Ovary (tissue), 10 donors: ENCODE measurements at places on chromosomes 5 and 9.

- peak; percentile 27 for DNase-seq
Measured at GRCh38 chr9:32581512-32582143, 8.7 kb upstream of the NDUFB6 start.

DNA sequence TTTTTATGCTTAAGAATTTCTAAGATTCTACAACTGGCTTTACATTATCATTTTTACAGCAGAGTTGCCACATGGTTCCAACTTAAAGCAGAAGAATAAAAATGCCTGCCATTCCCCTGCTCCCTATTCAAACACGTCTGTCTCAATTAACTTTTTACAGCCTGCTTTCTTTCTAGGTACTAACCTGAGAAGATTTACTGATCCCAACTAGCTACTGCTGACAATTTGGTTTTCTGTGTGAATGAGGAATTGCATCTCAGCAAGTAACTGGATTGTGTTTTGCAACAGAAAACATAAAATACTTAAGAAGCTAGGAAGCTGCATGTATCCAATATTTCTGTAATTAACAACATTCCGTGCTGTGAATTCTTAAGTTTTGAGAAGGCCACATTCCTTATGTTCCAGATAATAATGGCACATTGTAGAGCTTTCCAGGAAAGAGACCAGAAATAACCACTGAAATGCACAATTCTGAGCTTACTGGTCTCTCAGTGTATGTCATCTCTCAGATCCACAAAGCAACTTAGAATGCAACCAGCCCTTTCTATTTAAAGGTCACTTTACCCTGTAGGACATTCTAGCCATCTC lies 306.8 kb upstream of the NMUR2 start:
- DNase-seq, result no peak

DNA sequence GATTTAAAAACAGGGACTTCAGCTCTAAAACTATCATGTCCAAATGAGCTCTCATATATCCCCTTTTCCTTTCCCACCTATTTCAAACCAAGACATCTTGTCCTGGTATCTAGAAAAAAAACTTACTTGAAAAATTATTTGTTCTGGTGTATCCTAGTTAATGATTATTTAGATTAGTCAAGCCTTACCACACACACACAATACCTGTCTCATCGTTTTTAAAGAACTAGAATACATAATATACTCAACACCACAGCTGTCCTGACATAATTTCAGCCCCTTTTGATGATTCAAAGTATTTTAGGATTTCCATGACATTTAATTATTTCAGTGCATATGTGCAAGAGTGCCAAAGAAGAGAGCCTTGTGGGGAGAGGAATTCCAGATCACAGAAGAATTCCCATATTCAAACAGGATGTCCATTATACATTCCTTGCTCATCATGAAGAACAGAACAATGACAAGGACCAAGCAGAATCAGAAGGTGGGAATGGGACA lies 233.7 kb downstream of the SMARCA2 start:
- DNase-seq, result no peak

DNA sequence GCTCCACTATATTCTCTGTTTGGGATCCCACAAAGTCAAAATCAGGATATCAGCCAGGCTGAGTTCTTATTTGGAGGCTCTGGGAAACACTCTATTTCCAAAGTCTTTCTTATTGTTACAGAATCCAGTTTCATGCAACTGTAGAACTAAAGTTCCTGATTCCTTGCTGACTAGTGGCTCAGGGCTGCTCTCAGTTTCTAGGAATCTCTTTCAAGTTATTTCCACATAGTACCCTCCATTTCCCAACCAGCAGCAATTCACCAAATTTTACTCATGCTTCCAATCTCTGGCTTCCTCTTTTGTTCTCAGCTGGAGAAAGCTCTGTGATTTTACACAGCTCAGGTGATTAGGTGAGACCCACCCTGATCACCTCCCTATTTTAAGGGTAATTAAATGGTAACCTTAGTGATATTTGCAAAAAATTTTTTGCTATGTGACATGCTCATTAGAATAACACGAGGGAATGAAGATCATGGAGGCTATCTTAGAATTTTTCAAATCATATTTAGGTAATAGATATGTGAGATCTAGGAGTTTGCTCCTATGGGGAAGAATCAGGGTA lies 794.9 kb upstream of the ARRDC3 start:
- DNase-seq, result no peak

GRCh38 chr9:74721696-74722660 lies 165.7 kb downstream of the TRPM6 start:
- DNase-seq, result no peak

- DNase-seq, result no peak
Measured at GRCh38 chr9:90919883-90920282, 118.3 kb downstream of the SYK start.

- no peak for DNase-seq
Measured at GRCh38 chr9:132365986-132366385, 11.2 kb upstream of the SETX start.

DNA sequence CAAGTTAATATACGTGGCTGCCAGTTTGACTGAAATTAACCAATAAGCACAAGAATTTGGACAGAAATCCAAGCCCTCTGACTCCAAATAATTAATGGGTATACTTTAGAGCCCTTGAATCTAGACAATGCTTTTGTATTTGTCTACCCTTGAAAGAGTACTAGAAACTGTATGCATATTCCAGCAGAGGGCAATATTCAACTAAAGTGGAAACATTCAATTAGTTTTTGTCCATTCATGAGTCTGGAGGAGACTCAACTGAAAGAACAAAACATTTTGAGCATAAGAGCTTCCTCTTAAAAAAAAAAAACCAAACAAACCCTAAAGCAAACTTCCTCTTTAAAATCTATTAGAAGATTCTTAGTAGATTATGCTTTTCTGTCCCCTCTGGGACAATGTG lies 157.8 kb downstream of the ARHGEF28 start:
- no peak for DNase-seq

DNA sequence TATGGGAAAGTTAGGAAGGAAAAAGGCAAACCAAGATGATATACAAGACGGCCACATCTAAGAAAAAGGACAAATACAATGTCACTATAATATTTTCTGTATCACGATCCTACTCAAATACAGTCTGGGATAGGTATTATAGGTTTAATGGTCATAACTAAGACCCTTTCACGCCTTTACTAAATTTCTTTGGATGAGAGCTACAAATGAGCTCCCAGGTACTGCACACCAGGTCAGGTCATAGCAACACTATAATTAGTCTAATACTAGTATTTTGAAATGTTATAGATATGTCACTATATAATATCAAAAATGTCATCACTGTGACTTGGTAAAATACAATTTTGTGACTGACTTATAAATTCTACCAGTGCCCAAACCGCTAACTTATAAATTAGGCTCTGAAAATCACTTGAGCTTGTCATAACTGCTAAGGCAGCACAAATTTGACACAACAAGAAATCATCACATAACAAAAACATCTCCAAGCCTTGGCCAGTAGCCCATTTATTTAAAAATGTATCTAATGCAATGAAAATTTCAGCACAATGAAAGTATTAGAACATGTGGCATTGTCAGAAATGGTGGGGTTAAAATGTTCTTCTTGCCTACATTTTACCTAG lies 6.9 kb downstream of the SELENOP start:
- no peak for DNase-seq

DNA sequence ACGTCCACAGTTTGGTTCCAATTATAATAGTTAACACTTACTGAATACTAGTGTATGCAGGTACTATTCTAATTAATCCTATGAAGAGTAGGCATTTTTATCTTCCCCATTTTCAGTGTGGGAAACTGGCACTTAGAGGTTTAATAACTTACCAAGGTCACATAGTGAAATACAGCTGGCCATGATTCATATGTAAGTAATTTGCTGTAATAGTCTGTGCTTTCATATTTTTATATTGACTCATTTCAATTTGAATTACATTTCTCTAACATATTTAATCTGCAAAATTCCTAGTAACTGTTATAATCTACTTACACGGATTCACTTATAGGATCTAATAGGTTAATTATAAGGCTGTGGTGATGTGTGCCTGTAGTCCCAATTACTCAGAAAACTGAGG lies 19.4 kb downstream of the CCNH start:
- DNase-seq, result no peak

GRCh38 chr5:142753116-142753631 lies 17.0 kb upstream of the ARHGAP26 start:
- no peak for DNase-seq

- no peak for DNase-seq
Measured at GRCh38 chr9:14731294-14731981, 8.9 kb upstream of the CER1 start.

GRCh38 chr9:81125446-81126092 lies 563.8 kb downstream of the TLE1 start:
- DNase-seq, result no peak

DNA sequence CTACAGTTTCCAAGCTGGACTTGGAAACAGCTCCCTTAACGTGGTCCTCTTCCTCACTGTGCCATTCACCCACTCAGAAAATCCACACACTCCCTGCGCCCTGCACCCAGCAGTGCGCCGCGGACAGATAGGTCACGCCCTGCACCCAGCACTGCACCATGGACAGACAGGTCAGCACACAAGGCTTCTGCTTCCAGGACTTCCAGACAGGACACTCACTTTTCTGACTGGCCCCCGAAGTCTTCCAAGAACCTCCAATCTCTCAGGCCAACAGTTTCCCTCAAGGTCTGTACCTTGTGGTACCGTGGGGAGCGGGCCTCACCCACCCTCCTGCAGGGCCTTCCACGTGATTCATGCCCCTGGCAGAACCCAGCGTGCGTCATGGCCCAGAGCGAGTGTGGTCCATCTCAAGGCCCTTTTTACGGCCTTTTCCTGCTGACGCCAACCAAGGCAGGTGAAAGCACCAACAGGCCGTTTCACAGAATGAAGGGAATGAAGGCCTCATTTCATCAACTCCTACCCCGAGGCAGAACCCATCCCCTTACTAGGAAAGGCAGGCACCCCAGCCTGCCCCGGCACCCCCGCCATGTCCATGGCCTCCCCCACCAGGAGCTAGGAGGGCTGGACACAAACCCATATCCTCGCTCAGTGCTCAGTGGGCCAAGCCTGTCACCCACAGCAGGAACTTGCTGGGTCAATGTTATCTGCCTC lies 17.3 kb downstream of the VAV2 start:
- peak; percentile 5 for DNase-seq

DNA sequence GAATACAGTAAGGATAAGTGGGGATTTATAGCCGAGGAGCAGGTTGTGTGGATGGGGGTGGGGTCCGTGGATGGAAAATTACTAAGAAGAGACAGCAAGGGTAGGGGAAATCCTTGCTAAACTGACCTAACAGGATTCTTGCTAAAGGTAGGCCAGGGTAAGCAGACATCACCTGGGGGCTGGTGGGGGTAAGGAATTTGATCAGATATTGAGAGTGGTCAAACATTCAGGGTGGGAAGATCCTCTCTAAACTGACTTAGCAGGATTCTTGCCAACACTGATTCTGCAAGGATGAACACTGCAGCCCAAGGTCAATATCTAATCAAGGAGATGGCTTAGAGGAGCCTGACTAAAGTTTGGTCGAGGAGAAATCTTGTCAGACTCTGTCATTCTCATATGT lies 2.7 kb upstream of the PLGRKT start:
- no peak for DNase-seq

DNA sequence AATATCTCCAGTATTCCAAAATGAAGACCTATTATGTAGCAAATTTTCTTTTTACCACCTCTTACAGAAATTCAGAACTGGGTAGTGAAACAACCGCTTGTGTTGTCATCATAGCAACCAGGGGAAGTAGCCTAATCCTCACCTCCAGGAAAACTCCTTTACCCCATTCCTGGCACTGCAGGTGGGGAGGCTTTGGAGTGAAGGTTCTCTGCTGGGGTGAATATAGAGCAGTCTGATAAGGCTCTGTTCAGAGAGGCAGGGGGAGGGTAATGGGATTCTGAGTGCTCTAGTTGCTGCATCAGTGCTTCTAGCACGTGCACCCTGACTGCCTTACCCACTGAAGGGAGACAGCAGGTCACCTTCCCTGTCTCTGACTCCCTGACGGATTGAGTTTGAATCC lies 116.2 kb downstream of the MAN2A1 start:
- DNase-seq, result no peak

- DNase-seq, result peak; percentile 30
Measured at GRCh38 chr5:83927140-83927733, 206.6 kb upstream of the HAPLN1 start.

DNA sequence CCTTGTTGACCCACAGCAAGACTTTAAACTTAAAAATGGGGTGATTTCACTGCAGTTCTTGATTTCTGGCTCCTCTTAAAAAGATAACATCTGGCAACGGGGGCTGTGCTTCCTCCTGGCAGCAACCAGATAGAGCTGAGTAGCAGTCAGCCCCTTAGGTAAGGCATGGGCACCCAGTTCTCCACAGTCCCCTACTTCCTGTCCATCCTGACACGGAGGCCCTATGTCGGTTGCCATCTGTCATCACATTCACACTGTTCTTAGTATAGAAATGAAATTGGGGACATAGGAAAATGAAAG lies 11.7 kb downstream of the CD74 start:
- DNase-seq, result no peak

DNA sequence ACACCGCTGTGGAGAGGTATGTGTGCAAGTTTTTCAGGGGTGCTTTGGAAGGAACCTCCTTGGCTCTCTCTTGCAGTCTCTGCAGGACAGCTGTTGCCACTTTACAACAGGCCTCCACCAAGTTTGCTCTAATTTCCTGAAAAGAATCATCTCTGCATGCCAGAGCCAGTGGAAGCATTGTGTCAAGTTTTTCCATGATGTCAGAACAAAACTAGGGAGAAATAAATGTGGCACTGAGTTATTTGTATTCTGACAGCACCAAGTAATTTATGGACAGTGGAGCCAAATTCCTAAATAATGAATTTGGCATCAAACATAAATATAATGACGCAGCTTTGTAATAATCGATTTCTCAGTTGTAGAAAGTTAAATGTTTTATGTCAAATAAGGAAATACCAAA lies 146.9 kb downstream of the KIAA0825 start:
- DNase-seq, result no peak

- DNase-seq, result no peak
Measured at GRCh38 chr5:95422838-95423237, 31.7 kb downstream of the FAM81B start.

DNA sequence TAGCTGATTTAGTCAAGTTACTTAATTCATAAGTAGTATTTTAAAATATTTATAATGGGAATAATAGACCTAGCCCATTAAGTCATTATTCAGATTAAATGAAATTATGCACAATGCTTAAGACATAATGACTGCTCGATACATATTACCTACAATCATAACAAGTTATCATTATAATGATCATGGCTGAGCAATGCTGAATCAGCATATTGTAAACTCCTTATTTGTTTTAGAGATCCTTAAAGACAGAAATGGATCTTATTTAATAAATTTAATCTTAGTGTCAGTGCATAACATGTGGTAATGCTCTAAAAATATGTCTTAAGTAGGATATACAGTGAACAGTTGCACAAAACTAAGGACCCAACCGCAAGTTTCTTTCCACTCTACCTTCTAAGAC lies 169.0 kb downstream of the TRPM6 start:
- no peak for DNase-seq
